ENCODE measurements at places on chromosomes 6 and 20.

- no peak for DNase-seq
Measured at GRCh38 chr6:15623276-15624116, 39.3 kb downstream of the DTNBP1 start.

GRCh38 chr6:119649531-119649930, 300.0 kb upstream of the MAN1A1 start:
- no peak for DNase-seq

DNA sequence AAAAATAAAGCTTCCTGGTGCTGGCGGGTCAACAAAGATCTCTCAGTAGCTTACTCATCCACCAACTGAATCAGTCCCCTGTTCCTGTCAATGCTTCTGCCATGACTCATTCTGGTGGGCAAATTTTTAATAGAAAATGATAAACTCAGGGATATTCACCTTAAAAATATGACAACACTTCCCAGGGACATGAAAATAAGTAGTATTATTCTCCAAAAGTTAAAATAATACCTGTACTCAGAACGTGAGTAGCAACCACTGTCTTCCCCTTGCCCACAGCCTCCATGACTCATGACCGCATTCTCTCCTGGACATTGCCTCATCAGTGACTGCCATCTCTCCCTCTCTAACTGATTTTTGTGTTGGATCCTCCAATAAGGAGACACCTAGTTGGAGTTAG, 552.3 kb downstream of the KIF16B start:
- DNase-seq, result no peak

GRCh38 chr20:45322952-45323383, 14.9 kb upstream of the MATN4 start:
- DNase-seq, result no peak

- DNase-seq, result no peak
Measured at GRCh38 chr6:162222521-162222920, 505.0 kb downstream of the PRKN start.

DNA sequence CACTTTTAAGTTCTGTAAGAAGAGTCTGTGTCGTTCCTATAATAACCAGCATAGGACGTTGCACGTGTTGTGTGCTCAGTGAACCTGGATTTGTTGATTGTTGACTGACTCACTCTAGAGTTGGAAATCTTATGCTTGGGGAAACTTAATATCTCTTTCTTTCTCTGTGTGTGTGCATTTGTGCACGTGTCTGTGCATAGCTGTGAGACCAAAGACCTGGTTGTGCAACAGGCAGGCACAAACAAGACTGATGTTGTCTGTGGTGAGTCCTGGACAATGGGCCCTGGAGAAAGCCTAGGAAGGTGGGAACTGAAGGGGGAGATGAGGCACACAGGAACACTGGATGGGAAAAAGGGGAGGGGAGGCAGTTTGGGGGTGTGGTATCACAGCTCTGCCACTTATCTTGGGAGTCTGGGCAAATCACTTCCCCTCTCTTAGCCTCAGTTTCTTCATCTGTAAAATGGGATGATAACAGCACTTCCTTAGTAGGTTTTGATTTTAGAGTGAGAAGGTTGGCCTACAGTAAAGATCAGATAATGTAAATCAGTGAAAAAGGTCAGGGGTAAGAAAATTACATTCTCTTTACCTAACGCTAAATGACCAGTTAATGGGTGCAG, 8.4 kb downstream of the CD40 start:
- no peak for DNase-seq

GRCh38 chr20:57315976-57316480, 13.6 kb upstream of the SPO11 start:
- DNase-seq, result no peak

GRCh38 chr6:165204807-165205545, 104.4 kb downstream of the C6orf118 start:
- DNase-seq, result no peak

GRCh38 chr20:62473717-62474603, 1.8 kb downstream of the GATA5 start:
- DNase-seq, result no peak

DNA sequence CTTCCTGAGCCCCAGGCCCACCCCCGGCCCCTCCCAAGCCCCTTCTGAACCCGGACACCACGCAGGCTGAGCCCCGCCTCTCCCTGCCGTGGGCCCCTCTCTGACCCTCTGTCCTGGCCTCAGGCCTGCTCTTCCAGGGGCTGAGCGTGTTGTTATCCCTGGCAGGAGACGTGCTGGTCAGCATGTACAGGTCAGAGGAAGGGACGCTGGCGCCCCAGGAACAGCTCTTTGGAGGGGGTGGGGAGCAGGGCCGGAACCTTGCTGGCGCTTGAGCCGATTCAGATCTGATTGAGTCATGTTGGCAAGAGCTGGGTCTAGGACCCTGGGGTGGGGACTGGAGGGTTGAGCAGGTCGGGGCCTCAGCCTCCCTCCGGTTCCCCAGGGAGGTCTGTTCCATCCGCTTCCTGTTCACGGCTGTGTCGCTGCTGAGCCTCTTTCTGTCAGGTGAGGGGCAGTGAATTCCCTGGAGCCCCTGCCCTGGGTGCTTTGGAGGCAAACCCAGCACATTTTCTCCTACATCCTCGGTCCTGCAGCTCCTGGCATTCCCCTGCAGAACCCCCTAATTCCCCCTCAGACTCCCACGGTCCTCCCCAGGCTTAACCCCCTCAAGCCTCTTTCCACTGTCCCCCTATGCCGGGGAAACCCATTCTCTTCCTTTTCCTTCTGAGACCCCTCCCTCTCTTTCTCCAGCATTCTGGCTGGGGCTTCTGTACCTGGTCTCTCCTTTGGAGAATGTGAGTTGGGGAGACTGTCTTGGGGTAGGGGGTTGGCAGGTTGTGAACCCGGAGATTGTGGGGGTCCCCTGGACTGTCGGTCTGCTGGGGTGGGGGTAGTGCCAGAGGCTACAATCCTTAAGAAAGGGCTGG, 2.0 kb downstream of the SPAG4 start:
- no peak for DNase-seq

DNA sequence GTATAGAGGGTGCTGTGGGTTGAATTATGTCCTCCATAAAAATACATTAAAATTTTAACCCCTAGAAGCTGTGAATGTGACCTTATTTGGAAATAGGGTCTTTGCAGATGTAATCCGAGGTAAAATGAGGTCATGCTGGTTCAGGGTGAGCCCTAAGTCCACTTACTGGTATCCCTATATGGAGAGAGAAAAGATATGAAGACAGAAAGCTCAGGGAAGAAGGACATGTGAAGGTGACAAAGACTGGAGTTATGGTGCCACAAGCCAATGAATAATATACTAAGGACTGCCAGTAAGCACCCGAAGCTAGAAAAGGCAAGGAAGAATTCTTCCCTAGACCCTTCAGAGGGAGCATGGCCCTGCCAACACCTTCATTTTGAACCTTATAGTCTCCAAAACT, 50.2 kb downstream of the PLN start:
- DNase-seq, result no peak

- DNase-seq, result no peak
Measured at GRCh38 chr6:113627480-113627879, 229.7 kb upstream of the MARCKS start.

- DNase-seq, result no peak
Measured at GRCh38 chr20:295804-296203, 1.6 kb upstream of the ZCCHC3 start.

DNA sequence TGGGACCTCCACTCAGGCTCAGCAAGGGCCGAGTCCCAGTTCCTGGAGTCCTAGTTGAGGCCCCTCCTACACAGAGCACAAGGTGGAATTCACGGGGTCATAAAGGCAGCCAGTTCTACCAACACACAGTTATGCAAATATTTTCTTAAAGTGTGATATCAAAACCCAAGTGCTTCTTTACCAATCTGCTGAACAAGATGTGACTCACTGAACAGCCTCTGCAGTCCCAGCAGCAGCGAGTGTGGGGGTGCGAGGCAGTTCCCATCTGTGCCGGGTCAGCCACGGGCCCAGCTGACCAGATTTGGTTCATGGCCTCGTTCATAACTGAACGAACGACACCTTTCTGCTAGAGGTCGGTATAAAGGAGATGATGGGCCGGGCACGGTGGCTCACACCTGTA, 4.5 kb upstream of the TCEA2 start:
- DNase-seq, result no peak

GRCh38 chr6:75393806-75394205, 99.8 kb downstream of the FILIP1 start:
- DNase-seq, result no peak

DNA sequence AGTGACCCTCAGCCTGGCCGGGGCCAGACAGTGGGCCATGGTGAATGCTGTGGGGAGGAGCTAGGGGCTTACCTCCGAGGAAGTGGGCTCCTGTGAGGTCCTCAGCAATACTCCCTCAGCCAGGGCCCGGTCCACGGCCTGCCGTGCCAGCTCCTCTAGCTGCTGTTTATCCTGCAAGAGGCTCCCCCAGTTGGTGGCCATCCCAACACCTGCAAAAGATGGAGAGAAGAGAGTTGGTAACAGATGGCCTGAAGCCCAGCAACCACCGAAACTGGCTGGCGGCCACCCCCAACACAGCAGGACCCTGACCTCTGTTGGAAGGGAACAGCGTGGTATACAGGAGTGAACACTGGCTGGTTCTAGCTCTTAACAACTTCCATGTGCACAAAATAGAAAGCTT, 4.0 kb downstream of the GSS start:
- no peak for DNase-seq

- no peak for DNase-seq
Measured at GRCh38 chr20:64210656-64211369, 44.7 kb upstream of the PCMTD2 start.

DNA sequence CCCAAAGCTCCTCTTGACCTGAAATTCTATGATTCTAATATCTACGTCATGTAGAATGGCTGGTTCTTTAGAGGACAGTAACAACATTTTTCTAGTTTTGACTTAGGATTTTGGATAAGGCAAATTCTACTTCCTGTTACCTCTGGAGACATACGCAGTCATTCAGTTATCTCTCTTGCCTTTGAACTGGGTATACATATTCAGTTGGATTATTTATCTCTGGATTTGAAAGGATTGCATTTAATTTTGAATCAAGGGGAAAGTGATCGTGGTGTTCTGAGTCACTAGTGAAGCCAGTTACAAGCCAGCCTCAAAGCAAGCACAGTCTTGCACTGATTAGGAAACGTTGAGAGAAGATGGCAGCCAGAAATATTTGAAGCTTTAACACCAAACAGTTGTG, 35.3 kb upstream of the BCAS1 start:
- no peak for DNase-seq

- DNase-seq, result no peak
Measured at GRCh38 chr20:58312836-58313235, 3.3 kb downstream of the RAB22A start.

- DNase-seq, result no peak
Measured at GRCh38 chr6:7088076-7088742, 19.6 kb upstream of the RREB1 start.

DNA sequence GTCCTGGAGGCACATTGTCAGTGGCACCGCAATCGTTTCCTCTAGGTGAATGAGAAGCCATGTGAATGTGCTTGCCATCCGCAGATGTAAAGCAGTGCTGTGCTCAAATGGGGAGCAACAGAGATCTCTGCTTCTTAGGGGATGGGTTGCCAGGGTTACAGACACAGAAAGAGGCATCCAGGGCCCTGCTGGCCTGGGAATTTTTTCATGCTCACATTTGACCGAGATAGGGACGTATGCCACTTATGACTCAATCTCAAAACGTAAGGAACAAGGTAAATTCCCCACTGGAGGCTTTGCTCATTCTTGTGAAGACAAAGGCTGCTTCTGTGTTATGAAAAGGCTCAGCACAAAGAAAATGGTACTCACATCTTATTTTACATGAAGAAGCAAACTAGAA, 11.0 kb downstream of the C6orf118 start:
- DNase-seq, result no peak

DNA sequence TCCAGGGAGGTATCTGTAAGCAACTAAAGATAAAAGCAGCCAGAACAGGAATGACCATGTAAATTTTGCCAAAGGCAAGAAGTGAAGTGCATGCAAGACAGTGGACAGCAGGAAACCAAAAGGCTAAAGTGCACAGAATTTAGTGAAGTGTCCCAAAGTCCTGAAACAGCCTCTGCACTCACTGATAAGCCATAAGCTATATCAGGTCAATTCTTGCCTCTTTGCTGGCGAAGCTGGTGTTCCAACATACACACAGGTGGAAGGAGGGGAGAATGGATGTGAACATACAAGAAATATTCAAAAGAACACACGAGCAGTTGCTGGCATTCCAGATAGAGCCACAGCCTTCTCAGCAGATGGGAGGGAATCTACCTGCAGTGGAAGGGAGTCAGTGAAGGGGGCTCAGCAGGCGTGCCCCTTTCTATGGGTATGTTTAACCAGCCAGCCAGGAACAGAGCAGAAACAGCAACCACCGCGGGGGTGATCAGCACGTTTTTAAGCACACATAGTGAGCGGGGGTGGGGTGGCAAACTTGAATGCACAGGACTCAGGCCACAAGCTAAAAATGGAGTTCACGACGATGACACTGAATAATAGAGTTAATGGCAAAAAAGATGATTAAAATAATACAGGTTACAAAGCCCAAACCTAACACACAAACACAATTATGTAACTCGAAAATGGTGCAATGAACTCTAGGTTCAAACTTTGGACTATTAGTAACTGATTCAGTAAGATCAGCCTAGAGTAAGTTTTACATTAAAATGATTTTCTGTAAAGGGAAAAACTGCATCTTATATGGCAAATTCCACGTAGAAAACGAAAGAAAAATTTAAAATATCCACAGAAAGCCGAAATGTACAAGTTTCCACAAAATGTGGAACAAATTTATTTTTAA, 1.2 kb downstream of the ECI2 start:
- no peak for DNase-seq

DNA sequence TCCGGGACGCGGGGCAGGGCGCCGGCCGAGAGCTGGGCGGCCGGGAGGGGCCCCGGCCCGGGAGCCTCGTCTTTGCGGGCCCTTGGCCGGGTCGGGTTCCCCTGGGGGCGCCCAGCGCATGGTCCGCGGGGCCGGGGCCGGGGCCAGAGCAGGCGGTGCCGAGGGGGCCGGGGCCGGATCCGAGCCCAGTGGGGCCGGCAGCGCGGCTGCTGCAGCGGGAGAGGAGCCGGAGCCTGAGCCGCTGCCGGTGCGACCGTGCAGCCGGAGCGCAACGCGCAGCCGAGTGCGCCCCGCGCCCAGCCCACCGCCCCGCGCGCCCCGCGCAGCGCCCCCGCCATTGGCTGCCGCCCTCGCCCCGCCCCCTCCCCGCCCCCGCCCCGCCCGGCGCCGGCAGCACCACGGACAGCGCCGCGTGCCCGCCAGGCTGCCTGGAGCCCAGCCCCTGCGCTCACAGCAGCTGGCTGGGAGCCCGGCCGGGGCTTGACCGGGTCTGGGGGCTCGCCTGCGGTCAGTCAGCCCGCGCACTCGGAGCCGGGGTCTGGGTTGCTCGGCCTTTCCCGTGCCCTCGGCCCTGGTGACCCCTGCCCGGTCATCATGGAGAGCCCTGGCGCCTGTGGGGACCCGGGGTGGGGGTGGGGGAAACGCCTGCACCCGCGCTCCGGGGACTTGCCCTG, at the start of gene HRH3:
Gene HRH3 (minus strand): TSS at position 287 of the 674 bp plus-strand sequence. CDS start 308 bp downstream, outside the sequence.
- peak; percentile 13 for DNase-seq

- DNase-seq, result no peak
Measured at GRCh38 chr6:12313992-12314589, 23.9 kb downstream of the EDN1 start.

DNA sequence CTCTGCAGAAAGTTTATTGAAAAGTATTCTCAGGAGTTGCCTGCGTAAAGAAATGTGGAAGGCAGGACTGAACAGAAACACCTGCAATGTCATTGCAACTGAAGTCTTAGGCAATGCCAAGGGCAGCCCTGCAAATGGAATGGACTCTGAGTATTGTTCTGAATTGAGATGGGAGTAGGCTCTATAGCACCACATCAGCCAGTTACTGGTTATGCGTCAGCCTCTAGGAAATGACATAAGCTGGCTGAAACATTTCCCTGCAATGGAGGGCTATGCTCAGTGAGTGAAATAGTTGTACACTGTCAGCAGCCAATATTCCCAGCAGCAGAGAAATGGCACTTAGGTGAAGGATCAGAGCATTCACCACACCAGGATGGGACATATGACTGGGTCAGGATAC, 13.8 kb upstream of the GJE1 start:
- no peak for DNase-seq
